ENCODE measurements at places on chromosomes 11 and 22.

- DNase-seq = no peak
These were observed 78.8 kb upstream of the RCN1 start for GRCh38 chr11:32012049-32012448.

DNA sequence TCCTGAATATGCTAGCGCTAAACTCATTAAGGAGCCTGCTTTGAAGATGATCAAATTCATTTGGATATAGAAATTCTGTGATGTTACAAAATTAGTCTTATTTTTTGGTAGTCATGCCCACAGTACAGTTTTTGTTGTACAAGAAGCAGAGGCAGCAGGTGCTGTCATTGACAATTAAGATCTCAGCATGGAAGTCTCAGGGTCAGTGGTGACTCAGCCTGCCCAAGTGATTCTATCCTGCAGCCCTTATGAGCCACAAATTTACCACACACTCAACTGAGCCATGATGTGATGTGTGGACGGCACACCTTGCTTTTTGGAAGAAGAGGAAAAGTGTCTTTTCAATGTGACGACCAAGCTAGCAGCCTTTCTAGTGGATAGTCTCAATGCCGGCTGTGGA lies 153.6 kb upstream of the SORL1-AS1 start:
- no peak for DNase-seq

- no peak for DNase-seq
These were observed 18.2 kb upstream of the ARRB1 start for GRCh38 chr11:75369560-75370255.

- no peak for DNase-seq
These were observed 33.6 kb upstream of the FIBIN start for GRCh38 chr11:26960281-26960680.

GRCh38 chr22:19766511-19767426 lies 6.2 kb downstream of the TBX1 start:
- DNase-seq = peak; percentile 62

GRCh38 chr11:64916040-64916774 lies 802 bp downstream of the ATG2A start:
- peak; percentile 47 for DNase-seq

DNA sequence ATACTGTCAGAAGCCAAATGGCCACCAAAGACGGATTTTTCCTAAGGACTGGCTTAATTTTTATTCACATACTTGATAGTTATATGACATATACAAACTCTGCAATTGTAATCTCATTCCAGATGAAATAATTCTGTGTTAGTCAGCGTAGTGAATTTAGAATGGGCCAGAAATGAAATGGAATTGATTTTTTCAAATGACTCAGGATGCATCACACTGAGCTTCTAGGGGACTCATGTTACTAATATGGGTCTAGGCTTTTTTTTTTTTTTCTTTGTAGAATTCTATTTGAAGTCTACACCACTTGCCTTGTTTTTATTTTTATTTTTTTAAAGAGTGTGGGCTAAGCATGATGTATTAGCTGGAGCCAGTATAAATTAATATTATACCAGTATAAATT lies 62.7 kb downstream of the SPECC1L start:
- DNase-seq = no peak

GRCh38 chr11:68242616-68243015 lies 29.2 kb downstream of the C11orf24 start:
- DNase-seq = no peak

DNA sequence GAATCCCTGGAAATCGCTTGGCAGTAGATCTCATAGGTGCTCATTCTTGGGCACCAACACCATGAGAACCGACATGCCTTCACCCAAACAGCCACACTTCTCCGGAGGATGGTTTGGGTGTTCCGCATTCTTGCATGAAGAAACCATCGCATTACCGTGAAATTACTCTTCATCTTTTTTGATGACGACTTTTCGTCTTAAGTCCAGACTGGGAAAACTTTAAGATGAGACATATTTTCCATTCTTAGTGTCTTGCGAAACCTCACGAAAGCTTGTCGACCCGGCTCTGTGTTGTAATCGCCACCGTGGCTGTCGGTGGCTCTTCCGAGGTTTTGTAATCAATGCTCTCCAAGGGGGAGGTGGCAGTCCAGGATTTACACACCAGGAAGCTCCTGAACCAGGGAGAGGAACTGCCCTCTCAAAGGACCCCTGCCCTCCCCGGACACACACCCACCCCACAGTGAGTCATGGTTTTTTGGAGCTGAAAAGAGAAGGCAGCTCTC lies 1.7 kb downstream of the TOM1 start:
- no peak for DNase-seq

DNA sequence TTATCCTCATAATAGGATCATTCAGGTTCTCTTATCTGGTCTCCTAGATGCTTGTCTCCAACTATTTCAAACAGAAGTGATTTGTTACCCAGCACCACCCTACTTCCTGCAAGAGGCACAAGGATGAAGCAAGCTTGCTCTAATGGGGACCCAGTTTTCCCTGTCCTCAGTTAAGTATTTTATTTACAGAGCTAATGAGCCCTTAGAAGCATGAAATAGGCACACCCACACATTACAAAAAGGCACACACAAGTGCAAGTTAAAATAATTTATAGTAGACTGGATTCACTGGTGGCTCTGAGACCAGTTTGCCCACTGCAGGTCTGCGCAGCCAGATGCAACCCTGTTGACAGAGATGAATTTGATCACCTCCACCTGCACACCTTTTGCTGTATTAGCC lies 167.5 kb downstream of the KIRREL3 start:
- DNase-seq = no peak

- DNase-seq = no peak
These were observed 59.5 kb downstream of the LINC01488 start for GRCh38 chr11:69541001-69541285.

DNA sequence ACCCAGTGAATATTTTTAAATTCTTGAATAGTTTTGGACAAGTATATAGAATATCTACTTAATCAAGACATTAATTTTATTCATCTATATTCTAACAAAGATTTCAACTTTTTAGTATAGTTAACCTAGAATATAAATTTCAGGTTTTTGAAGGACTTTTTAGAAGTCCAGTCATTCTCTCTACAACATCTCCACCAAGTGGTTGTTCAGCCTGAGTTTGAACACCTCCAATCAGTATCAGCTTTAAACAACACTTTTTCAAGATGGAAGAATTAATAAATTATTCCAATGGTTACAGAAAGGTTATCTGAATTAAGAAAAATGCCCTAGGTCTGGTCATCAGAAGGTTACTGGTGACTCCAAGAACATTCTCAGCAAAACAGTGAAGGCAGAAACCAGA lies 31.8 kb downstream of the EIF3M start:
- no peak for DNase-seq

DNA sequence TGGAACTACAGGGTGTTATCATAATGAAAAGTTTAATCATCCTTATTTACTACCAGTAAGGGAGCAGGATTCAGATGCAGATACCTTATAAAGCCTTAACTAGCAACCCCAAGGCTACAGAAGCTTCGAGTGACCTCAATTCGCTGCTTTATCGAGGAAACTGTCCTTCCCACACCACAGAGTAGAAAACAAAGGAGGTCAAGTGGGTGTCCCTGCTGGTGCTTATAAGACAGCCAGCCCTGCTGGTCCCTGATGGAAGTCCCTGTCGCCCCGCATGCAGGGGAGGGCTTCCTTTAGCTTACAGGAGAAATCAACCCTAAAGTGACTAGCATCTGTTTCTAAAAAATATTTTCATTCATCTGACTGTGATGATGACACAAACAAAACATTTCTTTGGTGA lies 7.3 kb downstream of the MN1 start:
- DNase-seq = no peak

DNA sequence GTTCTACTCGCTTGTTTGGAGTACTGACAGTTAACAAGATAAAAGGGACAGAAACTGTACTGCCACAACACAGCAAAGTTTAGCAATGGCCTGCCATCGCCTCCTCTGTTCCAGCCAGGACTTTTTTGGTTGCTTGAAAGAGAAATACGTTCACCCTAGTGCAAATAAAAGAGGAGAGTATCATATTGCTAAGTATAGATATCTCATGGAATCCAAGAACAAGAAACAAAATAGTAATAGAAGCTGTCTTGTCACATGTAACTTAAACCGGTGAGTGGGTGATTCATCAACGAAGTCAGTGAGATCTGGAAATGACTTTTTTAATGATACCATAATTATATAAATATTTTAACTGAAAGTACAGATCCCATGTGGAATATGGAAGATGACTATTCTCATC lies 35.4 kb downstream of the SLC1A2 start:
- no peak for DNase-seq

GRCh38 chr11:119785131-119785530 lies 56.1 kb upstream of the NECTIN1 start:
- DNase-seq = no peak

DNA sequence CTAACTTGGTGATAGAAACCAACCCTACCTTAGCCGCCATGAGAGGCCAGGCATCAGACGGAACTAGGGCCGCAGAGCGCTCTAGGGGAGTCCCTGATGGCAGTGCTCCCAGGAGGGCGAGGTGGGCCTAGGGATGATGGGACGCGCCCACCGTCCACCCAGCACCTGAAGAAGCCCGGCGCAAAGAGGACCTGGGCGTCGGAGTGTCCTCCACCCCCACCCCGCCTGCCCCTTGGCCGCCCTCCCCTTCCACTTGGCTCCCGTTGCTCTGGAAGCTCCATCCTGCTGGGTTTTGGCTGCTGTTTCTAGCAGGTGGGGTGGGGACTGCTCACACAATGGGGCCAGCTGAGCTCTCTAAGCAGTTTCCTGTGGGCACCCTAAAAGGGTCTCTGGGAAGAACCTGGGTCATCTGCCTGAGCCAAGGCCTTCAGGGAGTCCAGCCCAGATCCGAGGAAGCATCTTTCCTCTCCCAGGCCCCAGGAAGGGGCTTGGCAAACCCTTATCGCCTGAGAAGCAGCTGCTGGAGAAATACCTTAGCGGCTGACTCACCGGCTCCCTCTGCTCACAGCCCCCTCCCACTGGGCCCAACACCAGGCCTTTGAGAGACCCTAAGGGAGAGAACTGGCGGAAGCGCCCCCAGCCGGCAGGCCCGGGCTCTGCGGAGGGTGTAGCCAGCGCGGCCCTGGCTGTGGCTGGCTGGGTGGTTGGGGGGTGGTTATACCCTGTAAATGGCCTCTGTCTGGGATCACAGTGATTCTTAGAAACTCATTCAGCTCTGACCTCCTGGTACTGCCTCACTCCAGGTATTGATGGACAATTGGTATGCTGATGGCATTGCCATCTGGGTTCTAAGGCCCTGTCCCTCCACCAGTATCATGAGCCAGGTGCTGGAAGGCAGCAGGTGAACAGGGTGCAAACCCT lies 19.3 kb downstream of the CREB3L1 start:
- no peak for DNase-seq

DNA sequence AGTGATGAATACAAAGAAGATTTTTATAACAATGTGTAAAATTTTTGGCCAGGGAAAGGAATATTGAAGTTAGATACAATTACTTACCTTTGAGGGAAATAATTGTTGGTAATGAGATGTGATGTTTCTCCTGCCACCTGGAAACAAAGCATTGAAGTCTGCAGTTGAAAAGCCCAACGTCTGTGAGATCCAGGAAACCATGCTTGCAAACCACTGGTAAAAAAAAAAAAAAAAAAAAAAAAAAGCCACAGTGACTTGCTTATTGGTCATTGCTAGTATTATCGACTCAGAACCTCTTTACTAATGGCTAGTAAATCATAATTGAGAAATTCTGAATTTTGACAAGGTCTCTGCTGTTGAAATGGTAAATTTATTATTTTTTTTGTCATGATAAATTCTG lies 5.3 kb downstream of the BIRC3 start:
- peak; percentile 33 for DNase-seq

DNA sequence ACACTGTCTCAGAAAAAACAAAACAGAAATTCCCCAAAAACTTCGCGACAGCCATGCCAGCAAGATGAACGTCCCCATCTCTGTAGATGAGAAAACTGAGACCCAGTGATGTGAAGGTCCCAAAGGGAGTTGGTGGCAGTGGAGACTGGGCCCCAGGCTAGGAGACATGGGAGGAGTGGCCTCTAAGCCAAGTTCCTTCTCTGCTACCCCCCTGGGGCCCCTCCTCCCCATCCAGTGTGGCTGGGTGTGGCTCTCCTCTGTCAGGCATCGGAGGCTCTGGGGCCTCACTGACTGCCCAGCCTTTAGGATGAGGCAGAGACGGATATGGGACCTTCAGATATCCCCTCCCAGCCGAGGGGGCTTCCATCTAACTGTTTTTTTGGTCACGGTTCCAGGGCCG lies 9.8 kb downstream of the RELT start:
- DNase-seq = no peak

GRCh38 chr22:37141971-37142370 lies 7.7 kb downstream of the IL2RB start:
- no peak for DNase-seq

DNA sequence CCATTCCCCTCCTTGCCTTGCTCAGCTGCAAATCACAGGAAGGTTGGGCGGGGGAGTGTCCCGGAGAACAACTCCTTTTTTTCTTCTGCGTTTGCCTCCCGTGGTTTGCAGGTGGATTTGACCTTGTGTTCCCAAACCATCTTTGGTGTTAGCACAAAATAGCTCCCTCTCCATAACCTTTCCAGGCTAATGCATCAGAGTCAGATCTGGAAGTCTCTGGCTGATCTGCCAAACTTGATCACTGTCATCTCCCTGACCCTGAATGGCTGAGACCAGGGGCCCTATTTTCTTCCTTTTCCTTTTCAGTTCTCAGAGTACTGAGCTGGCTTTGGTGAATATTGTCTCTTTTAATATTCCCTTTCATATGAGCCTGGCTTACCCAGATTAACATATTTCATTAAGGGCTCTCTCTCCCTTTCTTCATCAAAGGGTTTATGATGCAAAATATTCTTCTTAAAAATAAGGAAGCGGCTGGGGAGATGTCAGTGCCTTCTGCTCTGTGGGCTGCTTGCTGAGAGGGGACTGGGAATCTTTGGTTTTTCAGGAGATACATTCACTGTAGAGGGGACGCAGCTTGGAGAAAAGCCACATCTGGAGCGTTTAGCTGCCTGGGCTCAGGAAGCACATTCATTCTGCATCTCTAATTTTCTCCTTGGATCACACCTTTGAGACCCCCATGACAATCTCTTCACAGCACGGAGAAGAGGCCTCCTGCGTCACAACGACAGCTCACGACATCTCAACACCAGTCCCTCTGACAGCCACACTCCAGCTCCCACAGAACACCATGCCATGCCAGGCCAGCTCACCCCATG lies 148.3 kb downstream of the CEP164 start:
- no peak for DNase-seq

- no peak for DNase-seq
These were observed 23.3 kb upstream of the CCDC34 start for GRCh38 chr11:27386181-27386845.

- no peak for DNase-seq
These were observed 8.0 kb downstream of the NAGA start for GRCh38 chr22:42062506-42063170.
